Epithelial cell of prostate (primary cell): ENCODE measurements at places on chromosomes 2 and 18.

GRCh38 chr2:7633566-7634153 is 716.4 kb downstream of the RNF144A start:
- DNase-seq, result no peak

- no peak for DNase-seq
Observed at GRCh38 chr2:148362144-148362796, 282.3 kb upstream of the EPC2 start.

GRCh38 chr2:24115057-24115456 is 8.1 kb downstream of the PFN4 start:
- no peak for DNase-seq

GRCh38 chr2:86360776-86361175 is 23.4 kb upstream of the REEP1 start:
- no peak for DNase-seq

GRCh38 chr2:216535454-216535995 is 36.9 kb downstream of the RPL37A start:
- DNase-seq, result no peak

DNA sequence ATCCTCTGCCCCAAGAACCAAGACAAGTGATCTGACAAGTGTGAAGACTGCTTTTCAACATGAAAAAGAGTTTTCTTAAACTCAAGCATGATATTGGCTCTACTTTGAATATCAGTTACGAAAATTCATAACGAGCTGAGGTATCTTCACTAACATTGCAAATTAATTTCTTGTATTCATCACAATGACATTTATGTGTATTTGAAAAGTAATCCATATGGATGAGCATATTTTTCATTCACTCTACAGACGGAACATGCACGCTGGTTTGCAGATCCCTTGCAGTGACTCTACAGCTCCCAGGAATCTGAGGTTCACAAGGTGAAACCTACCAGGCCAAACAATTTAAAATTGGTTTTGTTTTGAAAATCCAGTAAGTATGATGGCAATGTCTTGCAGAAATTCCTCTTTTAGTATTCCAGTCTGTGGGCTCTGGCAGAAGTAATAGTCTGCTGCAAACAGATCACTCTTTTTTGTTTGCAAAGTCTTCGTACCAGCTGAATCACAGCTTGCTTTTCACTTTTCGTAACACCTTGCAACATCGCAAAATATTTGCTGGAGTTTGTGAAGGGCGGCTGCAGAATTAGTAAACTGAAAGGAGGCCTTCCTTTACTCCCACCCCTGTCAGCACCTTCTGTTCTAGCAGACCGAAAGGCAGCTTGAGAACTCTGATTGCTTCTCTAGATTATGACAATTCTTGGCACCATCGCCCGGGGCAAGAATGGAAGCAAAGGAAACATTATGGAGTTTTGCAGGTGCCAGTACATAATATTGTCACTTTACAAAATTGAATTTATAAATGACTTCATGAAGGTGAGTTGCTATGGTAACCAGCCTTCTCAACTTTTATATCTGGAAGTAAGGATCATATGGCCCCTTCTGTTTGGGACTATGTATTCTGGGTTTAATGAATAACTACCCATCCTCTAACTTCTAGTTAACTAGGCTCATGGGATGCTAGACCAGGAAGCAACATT is 168.7 kb downstream of the TMEM247 start:
- DNase-seq, result no peak

- peak; percentile 56 for DNase-seq
Observed at GRCh38 chr2:101360232-101360631, 27.1 kb downstream of the CREG2 start.

DNA sequence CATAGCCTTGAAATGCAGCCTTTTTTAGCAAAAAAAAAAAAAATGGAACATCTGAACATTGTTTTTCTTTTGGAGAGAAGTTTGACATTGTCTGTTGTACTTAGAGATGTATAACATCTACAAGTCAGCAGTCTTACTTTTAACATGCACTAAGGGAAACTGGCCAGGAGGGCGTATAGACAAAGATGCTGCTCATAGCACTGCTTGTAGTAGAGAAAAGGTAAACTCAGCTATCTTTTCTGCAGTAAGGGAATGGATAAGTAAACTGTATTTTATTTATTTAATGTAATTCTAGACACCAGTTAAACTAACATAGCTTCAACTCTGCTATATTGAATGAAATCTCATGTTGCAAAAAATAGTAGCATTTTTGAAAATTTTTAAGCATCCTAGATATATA is 489.6 kb downstream of the PTPRM start:
- DNase-seq, result no peak

- DNase-seq, result no peak
Observed at GRCh38 chr18:63312737-63313395, 6.7 kb downstream of the BCL2 start.

- DNase-seq, result no peak
Observed at GRCh38 chr2:85278361-85278760, 49.4 kb downstream of the TGOLN2 start.

- no peak for DNase-seq
Observed at GRCh38 chr2:194182888-194183287, 1474.1 kb upstream of the SLC39A10 start.

DNA sequence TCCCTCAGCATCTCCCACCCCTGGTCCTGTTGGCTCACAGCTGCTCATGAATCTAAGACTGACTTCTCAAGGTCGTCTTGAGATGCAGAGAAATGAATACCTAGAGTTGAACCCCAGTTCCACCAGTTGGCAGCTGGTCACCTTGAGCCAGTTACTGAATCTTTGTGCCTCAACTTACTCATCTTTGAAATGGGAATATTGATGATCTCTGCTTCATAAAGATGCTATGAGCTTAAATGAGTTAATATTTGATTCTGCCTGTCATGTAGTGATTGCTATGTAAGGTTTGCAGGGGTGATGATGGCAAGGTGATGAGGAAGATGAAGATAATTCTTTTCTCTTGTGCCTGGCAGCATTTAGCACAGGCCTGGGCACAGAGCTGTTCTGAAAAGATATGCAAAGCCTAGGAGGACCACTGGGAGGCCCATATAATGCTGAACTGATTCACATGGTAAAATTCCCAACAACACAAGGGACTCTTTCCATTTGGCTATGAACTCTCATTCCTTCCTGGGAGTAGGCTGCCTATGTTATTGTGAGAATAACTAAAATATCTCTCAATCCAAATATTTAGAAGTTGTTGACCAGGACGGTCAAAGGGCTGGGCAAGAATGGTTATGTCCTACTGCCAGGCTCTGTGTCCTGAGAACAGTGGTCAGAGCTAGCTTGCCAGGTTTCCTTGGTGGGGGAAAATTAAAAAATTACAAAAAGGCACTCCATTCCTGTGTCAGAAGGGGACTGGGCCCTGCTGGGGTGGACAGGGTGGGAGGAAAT is 70.9 kb downstream of the APOB start:
- no peak for DNase-seq

DNA sequence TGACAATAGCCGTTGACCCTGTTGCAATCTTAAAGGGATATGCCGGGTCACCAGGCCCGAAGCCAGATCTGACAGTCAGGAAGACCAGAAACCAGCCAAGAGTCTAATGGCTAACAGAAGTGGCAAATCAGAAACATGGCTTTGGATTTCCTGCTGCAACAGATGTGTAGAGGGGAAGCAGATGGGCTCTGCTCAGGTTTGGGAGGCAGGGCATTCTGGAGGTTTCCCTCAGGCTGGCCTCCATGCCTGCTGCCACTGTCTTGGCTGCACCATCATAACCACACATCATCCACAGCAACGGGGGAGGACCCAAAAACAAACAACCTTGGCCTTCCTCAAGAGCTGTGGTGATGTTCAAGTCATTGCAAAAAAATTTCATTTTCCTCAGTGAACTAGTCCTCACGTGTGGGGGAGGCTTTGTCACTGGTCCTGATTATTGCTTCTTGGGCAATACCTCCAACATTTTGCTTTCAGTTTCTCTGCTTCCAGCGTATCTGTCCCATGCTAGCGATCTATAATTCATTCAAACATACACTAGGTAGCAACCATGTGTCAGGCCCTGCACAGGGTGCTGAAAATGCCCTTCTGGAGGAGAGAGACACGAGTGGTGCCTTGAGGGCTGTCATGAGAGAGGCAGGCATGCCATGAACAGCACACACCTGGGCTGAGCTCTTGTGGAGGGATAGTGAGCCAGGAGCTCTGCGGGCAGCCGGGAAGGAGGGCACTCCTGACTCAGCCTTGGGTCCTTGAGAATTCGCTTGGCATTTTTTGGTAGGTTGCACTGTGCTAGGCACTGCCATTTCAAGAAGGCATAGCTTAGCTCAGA is 48.2 kb upstream of the LGALSL start:
- DNase-seq, result no peak

GRCh38 chr18:25042641-25043051 is 309.3 kb downstream of the ZNF521 start:
- DNase-seq, result no peak

DNA sequence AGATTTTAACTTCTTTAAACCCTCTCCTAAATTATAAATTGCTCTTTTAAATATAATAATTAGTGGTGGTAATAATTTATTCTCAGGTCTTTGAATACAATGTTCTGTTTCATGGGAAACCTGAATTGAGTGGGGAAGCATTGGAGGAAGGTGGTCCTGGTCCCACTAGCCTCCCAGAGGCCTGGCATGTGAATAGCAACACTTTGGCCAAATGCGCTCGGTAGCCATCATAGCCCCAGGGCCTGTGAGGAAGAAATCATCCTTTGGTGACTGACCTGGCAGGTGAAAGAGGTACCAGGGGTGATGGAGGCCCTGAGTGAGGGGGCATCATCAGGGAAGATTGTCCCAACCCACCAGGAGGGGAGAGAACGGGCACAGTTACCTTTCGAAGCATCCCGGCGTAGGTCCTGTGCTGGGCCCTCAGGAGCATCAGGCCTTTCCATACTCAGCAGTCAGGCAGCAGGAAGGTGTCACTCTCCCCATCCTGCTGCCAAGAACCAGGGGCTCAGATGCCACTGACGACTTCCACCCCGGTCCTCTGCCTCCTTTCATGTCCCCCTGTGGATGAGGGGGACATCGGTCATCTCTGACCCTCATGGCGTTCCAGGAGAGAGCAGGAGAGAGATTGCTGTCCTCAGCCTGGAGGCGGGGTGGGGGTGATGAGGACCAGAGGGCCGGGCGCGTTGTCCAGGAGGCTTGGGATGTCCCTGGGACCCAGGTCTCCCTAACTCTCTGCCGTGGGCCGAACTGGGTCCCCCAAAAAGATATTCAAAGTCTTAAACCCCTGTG is 78.6 kb upstream of the HPCAL1 start:
- DNase-seq, result no peak

DNA sequence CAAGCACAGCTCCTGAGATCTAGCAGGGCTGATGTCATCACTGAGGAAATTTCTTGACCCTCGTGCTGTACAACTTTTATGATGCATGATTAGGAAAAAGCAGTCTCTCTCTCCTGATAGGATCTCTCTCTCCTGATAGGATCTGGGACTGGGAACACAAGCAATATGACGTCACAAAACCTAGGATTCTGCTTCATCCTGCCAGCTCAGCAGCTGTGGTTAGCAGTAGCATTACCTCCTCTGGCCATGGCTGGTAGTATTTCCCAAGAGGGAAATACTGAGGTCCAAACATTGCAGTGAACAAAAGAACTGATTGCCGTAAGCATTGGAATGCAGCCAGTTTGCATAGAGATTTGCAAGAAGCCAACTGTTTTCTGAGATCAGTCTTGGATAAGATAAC is 521.2 kb upstream of the POU3F3 start:
- no peak for DNase-seq

DNA sequence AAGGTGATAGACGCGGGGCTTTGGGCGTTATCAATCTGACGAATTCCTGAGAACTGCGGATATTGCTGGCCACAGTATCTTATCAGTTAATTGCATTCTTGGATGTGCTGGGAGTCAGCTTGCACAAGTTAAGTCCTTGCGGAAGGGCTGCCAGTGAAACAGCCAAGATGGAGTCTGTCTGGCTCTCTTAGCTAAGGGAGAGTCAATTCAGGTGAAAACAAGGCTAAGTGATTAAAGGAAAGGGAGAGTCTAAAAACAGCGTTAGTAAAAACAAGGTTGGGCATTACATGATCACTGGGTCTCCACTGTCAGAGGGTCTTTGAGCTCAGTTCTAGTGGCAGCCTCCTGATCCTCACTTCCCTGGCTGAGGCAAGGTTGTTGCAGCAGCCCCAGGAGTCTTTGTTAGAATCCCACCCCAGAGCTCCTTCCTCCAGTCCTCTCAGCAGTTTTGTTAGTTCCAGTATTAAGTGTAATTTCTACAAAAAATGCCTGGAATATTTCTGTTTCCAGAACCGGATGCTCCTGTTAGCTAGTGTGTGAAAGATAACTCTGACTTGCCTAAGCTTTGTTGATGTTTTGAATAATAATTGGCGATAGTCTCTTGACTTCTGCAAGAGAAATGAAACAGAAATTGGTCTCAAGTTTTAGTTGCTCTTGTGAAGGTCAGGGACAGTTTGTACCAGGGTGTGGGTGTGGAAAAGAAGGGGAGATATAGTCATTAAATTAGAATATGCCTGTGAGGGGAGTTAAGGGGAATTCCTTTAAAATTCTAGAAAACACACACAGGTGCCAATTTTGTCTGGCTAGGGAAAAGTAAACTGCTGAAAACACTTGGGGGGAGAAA is 10.6 kb downstream of the CFLAR start:
- no peak for DNase-seq

DNA sequence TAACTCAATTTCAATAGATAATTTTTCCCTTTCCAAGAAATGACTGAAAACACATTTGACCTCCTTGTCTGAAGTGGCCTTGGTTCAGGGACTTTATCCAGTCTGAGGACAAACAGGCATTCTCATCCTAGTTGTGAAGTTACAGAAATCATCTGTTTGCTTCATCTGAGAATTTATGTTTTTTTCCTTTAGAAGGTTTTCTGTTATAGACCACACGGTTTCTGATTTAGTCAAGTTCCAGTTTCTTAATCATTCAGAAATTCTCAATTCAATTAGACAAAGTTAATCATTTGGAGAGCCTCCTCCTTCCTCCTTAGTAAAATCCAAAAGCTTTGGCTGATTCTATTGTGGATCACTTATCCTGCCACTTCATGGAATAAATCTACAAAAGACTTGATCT is 60.9 kb downstream of the ICOS start:
- no peak for DNase-seq

GRCh38 chr18:79399275-79400081 is 3.7 kb downstream of the NFATC1 start:
- DNase-seq, result no peak

DNA sequence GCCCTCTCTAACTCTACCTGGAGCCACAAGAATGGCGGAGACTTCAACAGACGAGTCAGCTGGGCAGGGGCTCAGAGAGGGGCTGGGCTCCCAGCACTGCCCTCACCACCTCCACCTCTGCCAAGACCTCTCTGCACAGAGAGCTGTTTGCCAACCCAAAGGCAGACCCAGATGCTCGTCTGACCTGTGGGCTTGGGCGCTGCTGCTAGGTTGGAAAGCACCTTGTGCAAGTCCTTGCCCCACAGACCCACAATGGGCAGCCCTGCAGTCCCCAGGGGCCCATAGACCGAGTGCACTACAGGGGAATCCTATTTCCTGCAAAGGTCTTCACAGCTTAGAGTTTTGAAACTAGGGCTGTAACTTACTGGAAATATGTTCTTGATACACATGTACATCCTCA is 13.3 kb downstream of the ACKR3 start:
- no peak for DNase-seq

- DNase-seq, result no peak
Observed at GRCh38 chr2:73935641-73936040, 9.0 kb downstream of the DGUOK start.

- DNase-seq, result no peak
Observed at GRCh38 chr18:51811883-51812282, 528.1 kb upstream of the DCC start.
